CD4-positive, alpha-beta T cell treated with Interleukin-4 for 1 hour (primary cell): ENCODE measurements at places on chromosomes 3 and 15.
A peak's percentile ranks its signal among the peaks of the same experiment; 100 is the strongest.

- DNase-seq = no peak
Measured at GRCh38 chr15:69433831-69434230, 18.8 kb upstream of the RPLP1 start.

- no peak for DNase-seq
Measured at GRCh38 chr15:78340231-78341056, at the start of gene CRABP1. Gene CRABP1 (plus strand): TSS chr15:78340353. CDS start chr15:78340429, 76 bp downstream.

DNA sequence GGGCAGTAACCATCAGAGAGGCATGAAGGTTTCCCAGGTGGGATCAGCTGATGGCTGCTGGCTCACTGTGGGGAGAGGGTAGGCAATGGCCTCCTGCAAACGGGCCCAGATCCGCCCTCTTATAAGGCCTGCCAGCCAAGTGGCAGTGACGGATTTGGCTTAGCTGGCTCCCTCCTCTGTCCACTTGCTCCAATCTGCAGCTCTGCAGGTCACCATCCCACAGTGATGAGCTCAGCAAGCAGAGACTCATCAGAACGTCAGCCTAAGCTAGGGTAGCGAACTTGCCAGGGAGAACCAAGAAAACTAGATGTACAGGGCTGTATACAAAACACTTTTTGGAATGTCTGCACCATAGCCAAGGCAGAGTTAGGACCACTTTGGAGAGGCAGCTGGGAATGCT, 62.8 kb upstream of the DCLK3 start:
- no peak for DNase-seq

- DNase-seq = no peak
Measured at GRCh38 chr3:101928890-101929289, 79.6 kb downstream of the NFKBIZ start.

DNA sequence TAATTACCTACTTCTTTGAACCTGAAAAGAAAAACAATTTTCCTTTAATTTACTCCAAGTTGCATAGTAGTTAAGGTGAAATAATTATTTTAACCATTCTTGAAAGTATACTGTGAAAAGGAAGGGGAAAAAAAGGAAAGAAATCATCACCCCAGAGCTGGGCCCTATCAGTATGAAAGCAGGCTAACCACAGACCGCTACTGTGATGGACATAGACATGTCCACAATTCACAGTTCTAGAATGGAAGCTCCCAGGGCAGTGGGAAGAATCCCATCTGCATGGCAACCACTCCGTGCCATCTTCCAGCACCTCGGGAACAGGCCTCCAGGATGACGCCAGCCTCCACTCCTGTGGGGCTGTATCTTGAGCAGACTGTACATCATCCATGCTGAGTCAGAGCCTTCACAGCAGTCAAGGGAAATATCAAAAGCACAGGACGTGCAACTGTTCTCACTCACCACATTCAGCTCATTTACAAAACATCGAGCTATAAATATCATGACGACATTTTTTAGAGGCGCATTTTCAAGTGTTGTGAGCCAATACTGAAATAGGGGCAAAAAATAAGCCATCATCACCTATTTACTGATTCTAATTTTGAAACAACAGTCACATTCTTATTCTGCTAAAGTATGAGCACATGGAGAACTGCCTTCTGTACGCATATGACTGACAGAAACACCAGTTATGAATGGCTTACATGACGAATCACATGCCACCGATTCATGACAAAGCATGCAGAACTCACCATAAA, 119.7 kb downstream of the SNRK start:
- DNase-seq = no peak

DNA sequence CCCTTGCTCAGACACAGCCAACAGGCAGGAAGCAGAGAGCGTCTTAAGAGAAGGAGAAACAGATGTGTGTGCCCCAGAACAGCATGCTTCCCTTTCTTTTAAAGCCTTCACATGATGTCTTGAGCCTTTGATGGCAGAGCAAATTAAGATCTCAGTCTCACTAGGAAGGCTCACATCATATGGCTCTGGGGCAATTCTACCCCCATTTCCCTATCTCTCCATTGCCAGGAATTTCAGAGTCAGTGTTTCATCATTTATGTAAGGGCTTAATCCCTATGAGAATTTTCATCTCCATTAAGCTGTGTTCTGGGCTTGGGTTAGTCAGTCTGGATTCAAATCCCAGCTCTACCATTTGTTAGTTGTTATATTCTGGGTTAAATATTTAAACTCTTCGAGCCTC, 41.4 kb upstream of the GLCE start:
- DNase-seq = no peak

GRCh38 chr3:130644628-130645253, 101.9 kb downstream of the PIK3R4 start:
- no peak for DNase-seq

- DNase-seq = no peak
Measured at GRCh38 chr15:67186226-67186649, 68.2 kb downstream of the AAGAB start.

DNA sequence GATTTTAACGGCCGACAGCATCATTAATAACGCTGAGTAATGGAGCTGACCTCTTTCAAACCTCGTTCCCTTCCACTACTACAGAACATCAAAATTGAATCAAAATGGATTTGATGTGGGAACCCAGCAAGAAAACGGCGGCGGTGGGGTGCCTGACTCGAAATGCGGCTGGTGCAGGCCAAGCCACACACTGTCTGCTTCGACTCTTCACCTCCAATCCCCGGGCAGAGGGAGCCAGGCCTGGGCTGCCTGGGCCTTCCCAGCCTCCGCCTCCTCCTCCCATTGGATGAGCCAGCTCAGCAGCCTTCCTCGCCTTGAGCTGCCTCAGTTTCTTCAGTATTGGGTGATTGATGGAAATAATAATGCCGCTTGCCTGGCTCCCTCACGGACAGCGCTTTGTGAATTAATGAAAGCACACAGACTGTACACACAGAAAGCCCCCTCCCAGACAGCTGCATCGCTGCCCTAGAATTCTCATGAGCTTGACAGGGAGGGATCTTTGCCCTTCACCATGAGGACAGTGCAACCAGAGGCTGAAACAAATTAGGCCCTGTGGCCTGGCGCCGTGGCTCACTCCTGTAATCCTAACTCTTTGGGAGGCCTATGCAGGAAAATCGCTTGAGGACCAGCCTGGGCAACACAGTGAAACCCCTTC, 11.4 kb upstream of the MEGF11 start:
- DNase-seq = no peak

GRCh38 chr3:56119575-56120349, 348.5 kb downstream of the ERC2 start:
- no peak for DNase-seq

DNA sequence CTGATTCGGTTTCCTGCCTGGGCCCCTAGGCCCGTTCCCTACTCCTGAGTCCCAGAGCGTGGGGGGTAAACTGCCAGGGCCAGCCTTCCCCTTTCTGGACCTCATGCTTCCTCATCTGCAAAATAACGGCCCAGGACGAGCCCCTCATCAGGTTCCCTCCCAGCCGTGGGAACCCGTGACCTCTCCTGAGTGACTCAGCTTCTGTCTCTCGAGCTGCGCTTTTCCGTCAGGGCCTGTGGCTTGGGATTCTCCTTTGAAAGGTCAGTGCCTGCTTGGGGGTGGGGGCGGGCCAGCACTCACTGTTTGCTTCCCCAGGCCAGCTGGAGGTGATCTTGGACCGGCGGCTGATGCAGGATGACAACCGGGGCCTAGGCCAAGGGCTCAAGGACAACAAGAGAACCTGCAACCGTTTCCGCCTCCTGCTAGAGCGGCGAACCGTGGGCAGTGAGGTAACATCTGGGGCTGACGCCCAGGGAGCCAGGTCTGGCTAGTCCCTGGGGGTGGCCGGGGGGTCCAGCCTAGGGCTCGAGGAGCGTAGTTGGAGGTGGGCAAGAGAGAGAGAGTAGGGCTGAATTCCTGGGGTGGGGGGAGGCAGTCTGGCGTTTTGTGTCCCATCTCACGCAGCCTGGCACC, 12.8 kb downstream of the MAN2A2 start:
- DNase-seq = peak; percentile 73

DNA sequence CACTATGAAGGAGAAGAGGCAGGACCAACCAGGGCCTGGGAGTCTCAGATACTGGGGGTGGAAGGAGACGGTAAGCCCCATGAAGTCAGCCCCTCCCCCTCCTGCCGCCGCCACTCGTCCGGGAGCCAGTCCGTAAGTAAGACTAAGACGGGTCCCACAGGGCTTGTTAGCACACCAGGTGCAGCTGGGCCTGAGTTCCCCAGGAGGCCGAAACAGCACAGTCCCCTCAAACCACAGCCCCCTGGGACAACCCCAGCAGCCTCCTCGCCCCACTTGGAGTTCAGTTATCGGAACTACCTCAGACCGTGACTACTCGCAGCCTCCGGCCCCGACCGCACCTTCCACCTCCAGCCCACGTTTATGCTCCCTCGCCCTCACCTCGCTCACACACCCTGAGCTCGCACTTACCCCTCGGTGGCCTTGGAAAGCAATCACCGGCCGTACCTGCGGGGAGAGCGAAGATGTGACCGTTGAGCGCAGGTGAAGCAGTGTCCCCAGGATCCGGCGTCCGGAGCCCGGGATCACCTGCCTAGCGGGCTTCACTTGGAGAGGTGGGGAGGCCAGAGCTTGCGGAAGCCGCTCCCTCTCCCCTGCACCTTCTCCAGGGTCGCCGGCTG, 557 bp downstream of the ELL3 start:
- DNase-seq = no peak
